ENCODE measurements at places on chromosomes 2 and 18. TPM values are rescaled to one million over a fixed set of nuclear protein-coding genes. Genes with fewer than 3 reads are reported as not detected.

Gene GCG
- not detected for total RNA-seq

- DNase-seq = no peak
Measured at GRCh38 chr2:100019499-100019898, 122.9 kb downstream of the AFF3 start.

GRCh38 chr2:64932371-64933216, 56.6 kb upstream of the SLC1A4 start:
- DNase-seq = no peak

Gene LRRTM1
- not detected for total RNA-seq

Gene RAMP1
- total RNA-seq = not detected

- no peak for DNase-seq
Measured at GRCh38 chr2:27086724-27087593, at the start of gene KHK. Gene KHK, plus strand, starts transcription at chr2:27086772. Its CDS starts 488 bp downstream, at chr2:27087260.

DNA sequence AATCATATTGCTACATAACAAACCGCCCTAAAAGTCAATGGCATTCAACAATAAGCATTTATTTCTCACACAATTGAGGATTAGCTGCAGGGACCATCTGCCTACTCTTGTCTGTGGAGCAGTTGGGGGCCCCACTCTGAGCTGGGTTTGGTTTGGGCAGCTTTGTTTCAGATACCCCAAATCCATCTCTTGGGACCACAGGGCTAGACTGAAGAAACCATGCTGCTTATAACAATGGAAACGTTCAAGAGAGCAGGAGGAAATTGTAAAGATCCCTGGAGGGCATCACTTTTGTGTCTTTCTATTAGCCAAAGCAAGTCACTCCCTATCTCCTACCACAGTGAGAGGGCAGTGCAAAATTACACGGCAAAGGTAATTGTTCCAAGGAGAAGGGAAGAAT, 146.5 kb upstream of the MGAT5 start:
- DNase-seq = no peak

DNA sequence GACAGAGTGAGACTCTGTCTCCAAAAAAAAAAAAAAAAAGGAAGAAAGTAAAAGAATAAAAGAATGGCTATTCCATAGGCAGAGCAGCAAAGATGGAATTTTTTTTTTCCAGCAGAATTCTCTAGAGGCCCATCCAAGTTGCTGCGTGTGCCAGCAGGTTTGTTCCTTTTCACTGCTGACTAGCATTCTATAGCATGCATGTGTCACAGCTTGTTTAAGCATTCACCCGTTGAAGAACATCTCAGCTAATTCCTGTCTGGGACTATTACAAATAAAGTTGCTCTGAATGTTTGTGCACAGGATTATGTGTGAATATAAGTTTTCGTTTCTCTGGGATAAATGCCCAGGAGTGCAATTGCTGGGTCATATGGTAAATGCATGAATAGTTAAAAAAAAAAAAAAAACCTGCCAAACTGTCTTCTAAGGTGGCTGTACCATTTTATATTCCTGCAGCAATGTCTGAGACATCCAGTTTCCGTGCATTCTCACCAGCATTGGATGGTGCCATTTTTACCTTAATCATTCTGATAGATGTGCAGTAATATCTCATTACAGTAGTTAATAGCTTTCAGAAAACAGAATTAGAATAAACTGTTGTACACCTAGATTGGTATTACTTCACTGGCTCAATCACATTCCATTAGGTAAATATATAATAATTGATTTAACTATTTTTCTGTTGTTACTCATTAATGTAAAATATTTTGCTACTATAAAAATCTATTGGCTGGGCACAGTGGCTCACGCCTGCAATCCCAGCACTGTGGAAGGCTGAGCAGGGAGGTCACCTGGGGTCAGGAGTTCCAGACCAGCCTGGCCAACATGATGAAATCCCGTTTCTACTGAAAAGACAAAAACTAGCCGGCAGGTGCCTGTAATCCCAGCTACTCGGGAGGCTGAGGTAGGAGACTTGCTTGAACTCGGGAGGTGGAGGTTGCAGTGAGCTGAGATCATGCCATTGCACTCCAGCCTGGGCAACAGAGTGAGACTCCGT, 47.5 kb upstream of the ASAP2 start:
- DNase-seq = no peak

GRCh38 chr2:196284866-196285557, 113.6 kb upstream of the STK17B start:
- no peak for DNase-seq

Gene BMPR2
- total RNA-seq = 12.8 TPM

- DNase-seq = no peak
Measured at GRCh38 chr2:153432381-153432780, 46.2 kb downstream of the RPRM start.

DNA sequence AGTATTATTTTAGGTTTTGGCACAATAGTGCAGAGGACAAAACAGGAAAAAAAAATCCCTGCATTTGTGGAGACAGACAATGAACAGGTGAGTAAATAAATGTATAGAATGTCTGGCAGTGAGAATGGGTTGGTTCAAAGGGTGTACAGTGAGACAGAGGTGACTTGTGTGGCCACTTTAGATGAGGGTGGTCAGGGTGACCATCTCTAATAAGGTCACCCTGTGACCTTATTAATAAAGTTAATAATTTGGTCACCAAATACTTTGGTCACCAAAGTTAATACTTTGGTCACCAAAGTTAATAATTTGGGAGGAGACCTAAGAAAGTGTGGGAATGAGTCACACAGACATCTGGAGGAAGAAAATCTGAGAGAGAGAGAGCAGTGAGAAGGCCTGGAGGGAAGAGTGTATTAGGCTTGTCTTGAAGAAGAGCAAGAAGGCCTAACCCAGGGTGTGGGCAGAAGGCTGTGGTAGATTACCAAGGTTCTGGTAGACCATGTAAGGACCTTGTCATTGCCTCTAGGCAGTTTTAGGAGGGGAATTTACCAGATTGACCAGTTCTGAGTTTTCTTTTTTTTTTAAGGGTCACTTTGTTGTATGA, 1368.4 kb upstream of the CELF4 start:
- DNase-seq = no peak

DNA sequence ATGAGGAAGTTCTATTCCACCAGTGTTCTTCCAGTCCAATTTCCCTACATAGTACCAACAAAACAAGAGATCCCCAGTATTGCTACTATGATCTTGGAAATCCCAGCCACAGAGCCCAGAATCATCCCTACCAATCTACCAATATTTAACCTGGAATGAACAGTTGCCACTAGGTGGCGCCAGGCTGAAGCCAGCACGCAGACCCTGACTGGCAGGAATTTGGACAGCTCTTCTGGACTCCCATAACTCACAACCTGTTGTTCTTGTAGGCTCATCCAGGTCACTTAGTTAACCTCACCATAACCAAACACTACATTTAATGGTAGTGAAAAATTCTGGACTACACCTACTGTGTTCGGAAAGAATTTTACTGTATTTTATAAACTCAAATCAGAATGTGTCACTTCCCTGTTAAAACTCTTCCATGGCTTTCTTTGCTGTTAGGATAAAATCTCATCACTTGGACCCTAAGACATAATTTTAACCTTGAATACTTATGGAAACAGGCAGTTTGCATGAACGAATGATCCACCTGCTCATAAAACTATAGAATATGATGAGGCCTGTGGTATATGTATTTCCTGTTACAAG, 59.8 kb upstream of the SLC38A11 start:
- peak; percentile 25 for DNase-seq

DNA sequence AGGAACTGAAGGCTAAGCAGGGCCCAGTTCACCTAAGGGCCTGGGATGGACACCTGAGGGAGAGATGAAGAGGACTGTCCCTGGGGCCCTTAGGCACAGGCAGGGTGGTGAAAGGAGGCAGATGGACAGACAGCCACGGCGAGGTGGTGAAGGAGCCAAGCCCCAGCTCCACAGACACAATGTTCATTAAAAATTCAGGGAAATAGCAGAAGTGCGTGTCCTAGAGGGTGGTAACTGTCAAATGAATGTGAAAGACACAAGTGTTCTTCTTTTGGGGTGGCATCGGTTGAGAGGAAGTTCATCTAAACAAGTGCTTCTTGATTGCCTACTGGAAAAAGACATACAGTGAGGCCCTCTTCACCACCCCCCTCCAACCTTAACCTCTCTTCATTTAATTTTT, 76.2 kb upstream of the SIX2 start:
- no peak for DNase-seq

Gene PLEKHB2
- total RNA-seq = 66.9 TPM

- DNase-seq = no peak
Measured at GRCh38 chr2:232573771-232574435, 23.4 kb downstream of the EIF4E2 start.

Gene TUBA4B
- total RNA-seq = not detected

Gene KCNJ13
- total RNA-seq = not detected

GRCh38 chr18:74784752-74785151, 187.1 kb downstream of the ZNF407 start:
- DNase-seq = no peak

DNA sequence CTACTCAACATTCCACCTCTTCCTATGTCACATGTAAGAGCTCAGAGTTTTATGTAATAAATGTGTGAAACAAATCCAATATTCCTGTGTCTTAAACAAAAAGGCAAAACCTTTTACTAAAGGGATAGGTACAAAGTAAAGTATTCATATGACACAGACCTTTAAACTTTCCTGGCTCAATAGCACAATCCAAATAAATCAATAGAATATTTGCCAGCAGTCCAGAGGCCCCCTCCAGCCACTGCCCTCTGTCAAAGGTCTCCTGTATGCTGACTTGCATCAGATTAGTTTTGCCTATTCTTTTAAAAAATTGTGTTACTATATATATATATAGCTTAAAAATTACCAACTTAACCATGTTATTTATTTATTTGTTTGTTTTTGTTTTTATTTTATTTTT, 17.7 kb upstream of the PHLPP1 start:
- no peak for DNase-seq

Data from CD4-positive, alpha-beta T cell (primary cell).